ENCODE measurements at places on chromosomes 13 and 19.

- DNase-seq = no peak
Observed at GRCh38 chr13:28613562-28613961, 45.4 kb upstream of the POMP start.

DNA sequence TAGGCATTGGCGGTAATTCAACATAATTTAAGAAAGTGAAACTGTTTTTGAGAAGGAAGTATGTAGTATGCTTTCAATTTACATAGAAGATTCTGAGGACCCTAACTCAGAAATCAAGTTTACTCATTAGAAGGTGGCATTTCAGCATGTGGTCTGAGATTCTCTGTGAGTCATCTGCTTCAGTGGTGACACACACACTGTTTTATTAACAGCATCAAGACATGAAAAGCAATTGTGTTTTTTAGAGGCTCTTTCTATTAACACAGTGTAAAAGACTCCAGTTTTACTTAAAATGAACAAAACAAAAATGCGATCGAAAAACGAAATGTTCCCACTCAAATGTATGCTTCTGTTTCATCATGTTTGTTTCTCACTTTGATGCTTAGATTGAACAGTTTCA is 802.1 kb upstream of the SLITRK6 start:
- peak; percentile 3 for DNase-seq

DNA sequence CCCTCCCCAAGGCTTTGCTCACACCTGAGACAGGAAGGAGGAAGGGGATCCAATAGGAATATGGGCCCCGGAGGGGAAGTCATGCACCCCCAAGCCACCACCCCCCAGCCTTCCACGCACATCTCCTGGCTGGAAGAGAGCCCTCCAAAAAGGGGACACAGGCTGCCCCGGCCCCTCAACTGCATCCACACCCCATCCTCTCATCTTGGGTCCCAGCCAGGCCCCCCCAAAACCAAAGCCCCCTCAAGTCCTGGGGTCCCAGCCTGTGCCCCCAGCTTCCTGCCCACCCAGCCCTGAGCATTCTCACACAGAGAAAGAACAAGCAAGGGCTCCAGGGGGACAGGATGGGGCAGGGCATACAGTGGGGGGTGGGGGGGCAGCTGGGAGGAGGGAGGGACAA is 12.1 kb downstream of the SMIM24 start:
- DNase-seq = no peak

- DNase-seq = no peak
Observed at GRCh38 chr13:79320433-79320832, 85.6 kb downstream of the RBM26 start.

DNA sequence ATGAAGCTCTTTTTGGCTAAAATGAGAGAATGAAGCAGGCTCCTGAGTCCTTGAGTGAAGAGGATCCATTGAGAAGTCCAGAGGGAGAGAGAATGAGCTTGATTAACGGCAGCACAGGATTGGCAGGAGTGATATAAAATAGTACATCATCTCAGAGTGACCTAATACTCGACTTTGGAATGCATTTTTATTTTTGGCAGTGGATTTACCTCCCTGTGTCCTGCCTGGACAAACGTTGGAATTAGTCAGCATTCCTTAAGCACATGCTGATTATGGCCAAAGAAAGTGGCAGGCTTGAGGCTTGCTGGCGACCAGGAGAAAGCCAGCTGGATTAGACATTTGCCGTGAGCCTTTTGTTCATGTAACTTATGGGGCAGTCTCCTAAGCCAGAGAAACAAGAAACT is 22.9 kb downstream of the LRCH1 start:
- DNase-seq = peak; percentile 93

DNA sequence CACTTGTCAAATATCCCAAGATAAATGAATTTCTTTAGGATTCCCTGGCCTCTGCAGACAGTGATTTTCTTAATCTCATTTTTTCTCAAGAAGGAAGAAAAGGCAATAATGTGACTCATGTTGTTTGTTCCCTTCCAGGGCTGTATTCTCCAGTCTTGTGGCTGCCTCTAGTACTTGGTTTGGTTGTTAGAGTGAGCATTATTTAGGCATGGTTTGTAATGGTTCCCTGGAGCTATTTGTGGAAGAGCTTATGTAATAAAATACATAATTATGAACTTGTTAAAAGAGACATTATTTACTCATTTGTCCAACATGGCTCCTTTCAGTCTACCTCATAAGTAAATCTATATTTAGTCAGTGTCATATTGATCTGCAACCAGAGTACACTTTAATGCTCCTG is 270.4 kb downstream of the DCT start:
- no peak for DNase-seq

- no peak for DNase-seq
Observed at GRCh38 chr13:93511011-93511410, 284.4 kb downstream of the GPC6 start.

GRCh38 chr13:94267581-94268366 is 211.7 kb downstream of the DCT start:
- no peak for DNase-seq

DNA sequence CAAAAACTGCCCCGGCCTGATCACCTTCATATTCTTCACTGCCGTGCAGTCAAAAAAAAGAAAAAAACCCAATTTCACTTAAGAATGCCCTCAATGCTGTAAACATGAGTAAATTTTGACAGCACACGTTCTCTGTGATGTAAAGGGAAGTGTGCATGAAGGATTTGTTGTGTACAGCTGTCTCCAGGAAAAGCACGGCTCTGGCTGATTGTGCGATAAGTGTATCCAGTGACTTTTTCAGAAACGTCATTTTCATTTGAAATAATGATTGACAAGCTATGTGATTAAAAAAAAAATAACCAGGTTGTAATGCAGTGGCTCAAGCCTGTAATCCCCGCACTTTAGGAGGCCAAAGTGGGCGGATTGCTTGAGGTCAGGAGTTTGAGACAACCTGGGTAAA is 39.6 kb downstream of the ANKRD10 start:
- DNase-seq = no peak

Measured in fibroblast of skin of back (primary cell).